ENCODE measurements at places on chromosomes 7 and 10.

GRCh38 chr7:77649716-77650349 lies 46.4 kb upstream of the RSBN1L start:
- peak; percentile 33 for DNase-seq

DNA sequence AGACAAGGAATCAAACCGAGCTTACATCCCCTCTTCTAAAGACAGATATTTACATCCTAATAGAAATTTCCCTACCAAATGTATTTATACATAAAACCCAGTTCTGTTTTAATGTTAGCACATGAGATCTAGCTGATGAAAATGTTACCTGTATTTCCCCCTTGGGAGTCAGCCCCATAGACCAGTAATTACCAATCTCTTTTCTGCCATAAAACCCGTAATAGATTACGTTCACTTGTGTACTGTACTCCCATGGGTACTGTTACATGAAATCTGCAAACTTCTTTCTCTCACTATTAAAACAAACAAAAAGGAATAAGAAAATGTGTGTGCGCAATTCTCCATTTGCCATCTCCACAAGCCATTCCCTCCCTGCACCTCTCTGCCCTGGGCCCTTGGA lies 450.9 kb downstream of the CALN1 start:
- DNase-seq = no peak

DNA sequence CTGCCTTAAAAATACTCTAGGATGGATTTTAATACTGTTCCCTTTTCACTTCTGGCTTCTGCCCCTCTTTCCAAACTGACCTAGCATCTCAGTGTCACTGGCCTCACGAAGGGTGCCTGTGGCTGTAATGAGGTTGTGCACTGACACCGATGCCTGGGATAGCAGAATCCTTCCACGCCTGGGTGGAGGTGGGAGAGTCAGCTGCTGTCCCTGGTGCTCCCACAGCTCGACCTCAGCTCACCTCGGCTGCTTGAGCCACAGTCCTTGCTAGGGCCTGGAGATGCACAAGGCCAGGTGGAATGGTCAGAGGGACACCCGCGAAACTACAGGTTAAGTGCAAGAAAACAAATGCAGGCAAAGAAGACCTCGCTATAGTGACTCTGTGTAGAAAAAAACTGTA lies 123.4 kb upstream of the ACBD5 start:
- no peak for DNase-seq

DNA sequence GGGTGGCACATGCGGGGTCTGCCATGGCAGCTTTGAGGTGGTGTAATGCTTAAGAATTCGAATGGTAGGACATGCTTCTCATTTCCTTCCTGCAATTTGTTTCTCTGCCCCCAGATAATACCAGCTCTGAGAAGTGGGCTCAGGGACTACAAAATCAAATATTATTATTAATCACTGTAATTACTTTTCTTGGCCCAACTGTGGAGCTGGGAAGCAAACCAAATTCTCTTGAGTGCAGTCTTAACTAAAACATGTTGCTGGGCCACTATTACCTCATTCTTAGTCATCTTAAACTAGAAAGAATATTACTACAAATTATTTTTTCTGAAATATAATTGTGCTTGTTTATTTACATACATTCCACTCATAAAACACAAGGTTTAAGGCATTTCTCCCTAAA lies 566.7 kb upstream of the NRP1 start:
- peak; percentile 83 for DNase-seq

- DNase-seq = peak; percentile 72
Measured at GRCh38 chr10:122435212-122435827, 19.1 kb upstream of the ARMS2 start.

GRCh38 chr10:21090609-21091082 lies 193.5 kb upstream of the NEBL start:
- no peak for DNase-seq

DNA sequence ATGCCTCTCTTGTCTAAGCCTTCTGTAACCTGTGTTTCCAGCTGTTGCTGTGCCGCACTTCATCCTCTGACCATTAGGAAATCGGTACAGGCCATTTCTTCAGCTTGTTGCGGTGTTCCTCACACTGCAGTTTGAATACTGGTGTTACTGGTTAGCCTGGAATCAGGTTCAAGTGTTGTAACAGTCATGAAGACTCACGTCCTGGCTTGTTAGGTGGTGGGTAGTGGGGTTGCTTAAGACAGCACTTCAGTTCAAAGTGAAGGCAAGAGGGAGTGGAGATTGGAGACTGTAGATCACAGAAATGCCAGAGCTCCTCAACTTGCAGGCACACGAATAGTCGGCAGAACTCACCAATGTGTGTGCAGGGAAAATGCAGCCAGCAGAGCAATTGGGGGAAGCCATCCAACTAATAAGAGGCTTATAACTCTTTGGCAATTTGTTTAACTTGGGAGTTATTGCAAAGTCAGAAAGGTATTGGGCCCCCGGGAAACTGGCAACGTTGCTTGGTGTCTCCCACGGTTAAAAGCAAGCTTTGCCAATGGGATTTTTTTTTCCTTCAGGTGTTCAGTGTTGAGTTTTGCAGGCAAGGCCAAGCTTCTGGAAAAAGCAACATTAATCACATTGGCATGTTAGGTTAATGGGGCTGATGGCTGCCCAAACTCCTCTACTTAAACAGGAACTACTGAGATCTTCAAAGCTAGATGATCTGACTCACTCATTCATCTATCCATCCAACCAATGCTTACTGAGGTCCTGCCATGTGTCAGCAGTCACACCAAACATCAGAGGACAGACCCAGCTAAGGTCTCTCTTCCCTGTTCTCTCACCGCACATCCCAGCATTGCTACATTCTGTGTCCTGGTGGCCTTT lies 380.9 kb downstream of the GATA3 start:
- no peak for DNase-seq

- DNase-seq = no peak
Measured at GRCh38 chr7:2911466-2911865, 67.4 kb upstream of the GNA12 start.

DNA sequence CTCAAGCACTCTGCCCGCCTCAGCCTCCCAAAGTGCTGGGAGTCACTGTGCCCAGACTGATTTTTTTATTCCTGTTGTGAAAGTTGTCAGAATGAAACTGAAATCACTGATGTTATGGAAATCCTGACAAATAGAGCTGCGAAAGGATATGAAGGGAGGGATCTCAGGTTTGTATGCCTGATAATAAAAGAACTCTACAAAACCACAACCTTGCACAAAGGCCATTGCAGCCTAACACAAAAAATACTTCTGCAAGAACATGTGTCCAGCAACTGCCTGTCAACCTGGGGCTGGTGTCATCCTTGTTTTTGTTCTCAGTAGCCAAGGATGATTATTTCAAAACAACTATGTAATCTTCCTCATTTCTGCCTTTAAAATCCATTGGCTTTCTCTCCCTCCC lies 126.1 kb downstream of the NEBL start:
- no peak for DNase-seq

GRCh38 chr7:155808549-155809331 lies 3.5 kb downstream of the SHH start:
- no peak for DNase-seq

DNA sequence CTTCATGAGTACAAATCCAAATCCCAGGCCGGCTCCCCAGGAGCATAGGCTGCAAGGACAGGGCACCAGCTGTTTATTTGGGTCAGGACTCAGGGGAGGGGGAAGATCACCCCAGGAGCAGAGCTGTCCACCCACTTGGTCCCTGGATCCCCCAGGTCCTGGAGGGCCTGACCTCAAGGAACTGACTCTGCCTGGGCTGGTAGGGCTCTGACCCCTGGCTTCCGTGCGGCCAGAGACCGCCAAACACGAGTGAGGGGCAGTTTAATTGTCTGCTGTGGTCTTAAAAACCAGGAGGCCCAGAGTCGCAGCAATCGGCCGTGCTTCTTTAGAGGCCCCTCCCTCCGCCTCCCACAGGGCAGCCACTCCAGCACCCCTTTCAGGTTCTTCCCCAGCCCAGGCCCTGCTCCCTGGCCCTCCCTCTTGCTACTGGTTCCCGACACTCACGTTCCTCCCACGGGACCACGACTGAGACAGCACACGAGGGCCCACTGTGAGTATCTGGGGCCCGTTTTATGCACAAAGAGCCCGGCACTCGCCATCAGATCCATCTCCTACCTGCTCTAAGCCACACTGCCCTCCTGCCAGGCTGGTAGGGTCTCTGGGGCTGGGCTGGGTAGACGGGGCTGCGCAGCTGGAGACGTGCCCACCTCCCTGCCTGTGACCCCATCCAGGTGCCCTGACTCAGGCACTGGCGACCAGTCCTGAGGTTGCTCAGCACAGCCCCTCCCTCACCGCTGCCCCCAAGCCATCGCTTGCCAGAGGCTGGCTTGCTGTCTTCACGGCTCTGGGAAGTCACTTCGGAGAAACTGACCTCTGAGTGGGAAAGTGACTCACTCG lies 30.0 kb upstream of the CFAP46 start:
- DNase-seq = no peak

GRCh38 chr7:1432411-1433082 lies 26.7 kb downstream of the MICALL2 start:
- peak; percentile 62 for DNase-seq

DNA sequence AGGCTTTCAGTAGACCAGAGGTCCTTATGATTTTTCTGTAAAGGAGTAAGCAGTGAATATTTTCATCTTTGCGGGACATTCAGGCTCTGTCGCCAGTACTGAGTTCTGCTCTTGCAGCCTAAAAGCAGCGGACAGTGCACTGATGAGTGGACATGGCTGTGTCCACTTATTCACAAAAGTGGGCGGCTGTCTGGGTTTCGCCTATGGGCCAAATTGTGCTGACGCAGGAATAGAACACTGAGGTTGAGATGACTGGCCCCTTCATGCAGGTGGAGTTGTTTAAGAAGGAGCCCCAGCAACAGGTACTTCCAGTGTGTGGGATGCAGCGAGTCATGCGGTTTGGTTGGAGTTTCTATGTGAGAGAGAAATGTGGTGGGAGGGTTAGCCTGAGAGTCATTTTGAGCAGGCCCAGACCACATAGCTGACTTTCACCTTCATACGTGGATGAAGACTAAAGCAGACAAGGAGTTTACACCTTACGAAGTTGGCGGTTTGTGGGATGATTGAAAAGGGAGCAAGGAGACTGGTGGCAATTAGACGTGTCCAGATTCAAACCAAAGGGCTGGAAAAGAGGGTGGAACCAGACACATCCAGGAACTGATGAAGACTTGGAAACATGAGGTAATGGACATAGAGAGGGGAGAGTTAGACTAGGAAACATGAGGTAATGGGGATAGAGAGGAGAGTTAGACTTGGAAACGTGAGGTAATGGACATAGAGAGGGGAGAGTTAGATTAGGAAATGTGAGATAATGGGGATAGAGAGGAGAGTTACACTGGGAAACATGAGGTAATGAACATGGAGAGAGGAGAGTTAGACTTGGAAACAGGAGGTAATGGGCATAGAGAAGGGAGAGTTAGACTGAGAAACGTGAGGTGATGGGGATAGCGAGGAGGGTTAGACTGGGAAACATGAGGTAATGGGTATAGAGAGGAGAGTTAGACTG lies 38.2 kb downstream of the WDR37 start:
- DNase-seq = no peak

DNA sequence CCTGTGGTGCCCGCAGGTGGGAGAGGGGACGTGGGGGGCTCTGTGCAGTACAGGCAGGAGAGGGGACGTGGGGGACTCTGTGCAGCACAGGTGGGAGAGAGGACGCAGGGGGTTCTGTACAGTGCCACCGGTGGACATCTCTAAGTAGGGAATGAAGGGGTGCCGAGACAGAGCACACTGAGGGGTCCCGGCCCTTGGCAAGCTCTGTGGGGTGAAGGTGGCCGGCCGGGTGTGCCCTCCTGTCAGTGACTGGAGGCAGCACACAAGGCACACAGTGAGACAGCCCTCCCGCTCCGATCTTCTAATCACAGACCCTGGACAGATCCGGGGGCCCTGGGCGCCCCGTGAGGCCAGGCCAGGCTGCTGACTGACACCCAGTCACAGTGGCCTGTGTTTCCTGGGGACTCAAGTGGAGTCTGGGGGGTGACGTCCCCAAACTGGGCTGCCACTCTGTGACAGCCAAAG lies 11.2 kb downstream of the GPR146 start:
- no peak for DNase-seq

GRCh38 chr10:127911218-127911866 lies 4.4 kb downstream of the PTPRE start:
- no peak for DNase-seq

Data from GM23248 (cell line).